ENCODE measurements at places on chromosomes 5 and 9. TPM values are rescaled to one million over a fixed set of nuclear protein-coding genes. Genes with fewer than 3 reads are reported as not detected.

GRCh38 chr5:176596689-176597416, 13.1 kb downstream of the GPRIN1 start:
- peak; percentile 65 for ATAC-seq

Gene RORB
- total RNA-seq = 10.0 TPM

DNA sequence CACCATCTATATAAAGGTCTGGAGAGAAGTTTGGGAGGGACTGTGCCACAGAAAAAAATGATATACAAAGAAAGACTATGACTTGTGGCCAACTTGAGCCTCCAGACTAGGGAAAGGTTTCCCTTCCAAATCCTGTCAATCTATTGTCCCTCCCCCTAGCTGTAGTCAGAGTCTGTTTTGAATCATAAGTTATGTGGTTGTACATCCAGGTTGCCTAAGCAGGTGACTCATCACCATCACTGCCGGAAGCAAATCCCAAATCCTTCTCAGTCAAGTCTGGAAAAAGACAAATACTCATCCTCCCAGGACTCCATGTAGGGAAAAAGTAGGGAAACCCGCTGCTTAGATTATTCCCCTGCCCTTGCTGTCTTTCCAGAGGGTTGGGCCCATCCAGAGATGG, 235.7 kb downstream of the CDK5RAP2 start:
- no peak for ATAC-seq

Gene F12
- total RNA-seq = 0.27 TPM

DNA sequence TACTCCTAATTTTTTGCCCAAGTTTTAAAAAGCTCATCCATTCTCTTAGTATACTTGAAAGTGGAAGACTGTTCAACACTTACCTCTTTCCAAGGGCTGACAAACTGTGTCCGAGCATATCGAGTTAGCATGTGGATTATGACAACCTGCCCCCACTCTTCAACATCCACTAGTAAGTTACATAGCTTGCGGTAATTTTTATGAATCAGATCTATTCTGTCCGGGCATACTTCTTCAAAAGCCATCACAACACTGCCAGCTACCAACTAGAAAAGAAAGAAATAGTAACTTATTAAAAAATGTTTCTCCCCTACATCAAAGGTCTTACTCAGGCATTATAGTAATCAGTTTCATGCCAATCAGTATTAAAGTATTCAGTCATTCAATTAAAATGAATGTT, 78.5 kb downstream of the AP3B1 start:
- ATAC-seq = no peak

DNA sequence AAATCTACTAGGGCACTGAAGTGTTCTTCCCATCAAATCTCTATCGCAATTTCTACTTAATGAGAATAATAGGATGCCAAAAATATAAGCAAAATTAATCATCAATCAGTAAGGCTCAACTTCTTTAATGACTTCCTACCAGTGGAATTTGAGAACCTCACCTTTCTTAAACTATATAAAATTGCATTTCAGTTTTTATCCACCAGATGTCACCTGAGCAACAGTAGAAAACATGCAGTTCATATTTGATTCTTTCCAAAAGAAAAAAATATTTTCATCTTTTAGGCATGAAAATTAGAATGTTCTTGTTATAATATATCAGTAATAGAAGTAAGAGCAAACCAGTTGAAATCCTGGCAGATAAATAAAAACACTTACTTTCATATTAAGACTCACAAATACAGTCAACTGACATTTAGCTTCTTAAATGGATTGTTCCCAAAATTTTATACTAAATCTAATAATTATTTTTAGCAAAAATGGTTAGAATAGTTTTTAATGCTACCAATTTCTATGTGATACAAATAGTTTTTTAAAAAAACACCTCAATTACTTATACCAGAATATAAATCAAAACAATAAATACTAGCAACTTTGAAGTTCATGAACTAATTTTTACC, 13.4 kb upstream of the CCDC112 start:
- no peak for ATAC-seq

- no peak for ATAC-seq
These were observed 26.3 kb downstream of the REEP5 start for GRCh38 chr5:112895682-112896081.

Gene SPOCK1
- total RNA-seq = 52.0 TPM

DNA sequence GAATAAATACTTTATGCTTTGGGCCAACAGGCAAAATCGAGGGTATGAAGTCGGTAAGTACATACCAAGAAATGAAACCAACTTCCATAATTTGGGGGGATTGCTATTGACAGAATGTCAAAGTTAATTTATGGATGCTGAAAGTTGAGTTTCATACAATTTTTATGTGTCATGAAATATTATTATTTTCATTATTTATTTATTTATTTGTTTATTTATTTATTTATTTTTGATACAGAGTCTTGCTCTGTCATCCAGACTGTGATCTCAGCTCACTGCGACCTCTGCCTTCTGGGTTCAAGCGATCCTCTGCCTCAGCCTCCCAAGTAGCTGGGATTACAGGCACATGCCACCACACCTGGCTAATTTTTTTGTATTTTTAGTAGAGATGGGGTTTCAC, 4.5 kb upstream of the GMCL2 start:
- no peak for ATAC-seq

Data from gastroesophageal sphincter (tissue), 4 donors.